ENCODE measurements at places on chromosomes 7 and 10.

- DNase-seq = no peak
These were observed 127.5 kb downstream of the PARD3 start for GRCh38 chr10:34687434-34688210.

- no peak for DNase-seq
These were observed 127.6 kb upstream of the NANOS1 start for GRCh38 chr10:118901906-118902305.

DNA sequence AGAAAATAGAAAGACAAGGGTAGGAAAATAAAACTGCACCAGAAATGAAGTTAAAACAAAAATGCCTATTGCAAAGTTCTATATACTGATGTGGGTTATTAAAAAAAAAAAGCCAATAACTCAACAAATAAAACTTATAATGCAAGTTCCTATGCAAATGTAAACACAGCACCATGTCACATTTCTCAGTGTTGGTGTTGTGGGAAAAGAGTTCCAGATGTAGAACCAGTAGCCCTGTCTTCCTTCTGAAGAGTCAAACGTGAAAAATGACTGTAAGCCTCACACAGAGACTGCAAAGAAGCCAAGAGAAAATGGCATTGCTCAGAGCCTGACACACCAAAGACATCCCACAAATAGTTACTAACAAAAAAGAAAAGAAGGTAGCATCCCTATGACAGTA is 10.1 kb downstream of the PON2 start:
- no peak for DNase-seq

GRCh38 chr7:131540491-131541162 is 15.8 kb downstream of the PODXL start:
- peak; percentile 93 for DNase-seq

Data from G401 (cell line).